NCI-H2107 (cell line): ENCODE measurements at places on chromosomes 4 and X.

- DNase-seq, result no peak
Measured at GRCh38 chr4:103365285-103365684, 167.1 kb upstream of the CENPE start.

GRCh38 chr4:181756451-181757095 lies 486.6 kb upstream of the TENM3 start:
- DNase-seq, result no peak

DNA sequence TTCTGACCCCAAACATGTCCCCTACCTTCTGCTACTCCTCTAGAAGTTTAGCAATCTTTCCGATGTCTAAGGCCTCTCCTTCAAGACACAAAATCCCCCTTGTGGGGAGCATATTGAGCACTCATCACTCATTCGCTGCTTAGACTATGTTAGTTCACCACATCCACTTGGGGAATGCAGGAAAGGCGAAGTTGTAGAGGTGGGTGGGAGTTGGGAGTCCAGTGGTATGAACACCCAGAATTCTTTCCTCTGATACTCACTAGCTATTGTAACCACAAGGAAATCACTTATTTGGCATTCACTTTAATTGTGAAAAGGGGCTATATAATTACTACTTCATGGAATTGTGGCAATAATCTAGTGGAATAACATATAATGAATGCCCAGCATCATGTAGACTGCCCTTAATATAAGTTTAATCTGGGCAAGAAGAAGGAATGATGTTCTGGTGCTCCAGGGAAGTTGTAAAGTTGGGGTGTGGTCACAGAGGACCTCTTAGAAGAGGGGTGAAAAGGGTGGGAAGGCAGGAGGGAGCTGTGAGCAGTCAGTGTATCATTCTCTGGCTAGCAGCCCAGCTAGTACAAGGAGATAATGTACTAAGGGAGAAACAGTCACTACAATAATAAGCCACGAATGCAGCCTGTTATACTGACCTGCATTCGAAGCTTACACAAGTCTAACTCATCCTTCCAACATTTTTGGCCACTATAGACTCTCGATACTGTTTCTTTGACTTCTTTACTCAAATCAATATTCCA lies 468.2 kb upstream of the DIPK2B start:
- DNase-seq, result no peak

DNA sequence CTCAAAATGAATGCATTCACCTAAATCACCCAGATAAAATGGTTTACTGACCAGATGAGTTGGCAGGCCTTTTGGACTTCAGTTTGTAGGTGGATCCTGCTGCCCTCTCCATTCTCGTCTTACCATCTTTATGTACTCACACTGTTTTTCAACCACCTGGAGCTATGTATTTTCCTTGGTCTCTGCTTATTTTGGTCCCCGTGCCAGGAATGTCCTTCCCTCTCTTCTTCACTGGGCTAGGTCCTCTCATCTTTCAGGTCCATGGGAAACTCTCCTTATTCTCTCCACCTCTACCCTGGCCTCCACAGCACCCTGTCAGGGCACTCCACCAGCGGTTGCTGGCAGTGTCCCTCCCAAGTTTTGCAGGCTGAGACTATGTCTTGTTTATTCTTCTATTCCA lies 2.6 kb downstream of the GPRIN3 start:
- DNase-seq, result no peak
